Hematopoietic multipotent progenitor cell treated with erythropoietin and hydrocortisone succinate and interleukin-3 and kit ligand, for 8 days (in vitro differentiated cells): ENCODE measurements at places on chromosomes 12 and 14.

- peak; percentile 40 for DNase-seq
Observed at GRCh38 chr12:54725233-54725843, 77.2 kb upstream of the DCD start.

GRCh38 chr12:75635606-75636444 lies 124.4 kb upstream of the KRR1 start:
- no peak for DNase-seq

GRCh38 chr12:79367032-79367589 lies 323.7 kb downstream of the PAWR start:
- no peak for DNase-seq

GRCh38 chr12:2796187-2796666 lies 1.5 kb downstream of the FKBP4 start:
- no peak for DNase-seq

DNA sequence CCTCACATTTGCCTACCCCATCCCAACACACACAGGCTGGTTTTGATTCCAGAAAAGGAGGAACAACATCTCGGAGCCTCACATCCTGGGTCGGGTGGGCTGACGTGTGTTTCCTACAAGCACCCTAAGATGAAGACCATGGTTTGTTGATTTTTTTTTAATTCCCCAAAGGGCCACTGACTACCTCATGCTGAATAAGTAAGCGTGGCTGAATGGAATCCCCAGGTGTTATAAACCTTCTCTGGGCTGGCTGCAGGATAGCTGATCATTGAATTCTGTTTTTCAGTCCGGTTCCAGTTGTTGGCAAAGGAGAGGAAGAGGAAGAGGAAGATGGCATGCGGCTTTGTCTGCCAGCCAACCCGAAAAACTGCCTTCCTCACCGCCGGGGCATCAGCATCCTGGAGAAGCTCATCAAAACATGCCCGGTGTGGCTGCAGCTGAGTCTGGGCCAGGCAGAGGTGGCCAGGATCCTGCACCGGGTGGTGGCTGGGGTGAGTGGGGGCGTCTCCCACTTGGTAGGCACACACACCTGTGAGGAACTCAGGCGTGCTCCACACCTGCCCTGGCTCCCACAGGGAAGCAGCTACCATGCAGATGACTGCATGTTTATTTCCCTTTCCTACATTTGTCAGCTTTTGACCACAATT lies 42.0 kb downstream of the RIN3 start:
- no peak for DNase-seq

GRCh38 chr12:5204271-5204670 lies 160.6 kb downstream of the KCNA5 start:
- DNase-seq: no peak

DNA sequence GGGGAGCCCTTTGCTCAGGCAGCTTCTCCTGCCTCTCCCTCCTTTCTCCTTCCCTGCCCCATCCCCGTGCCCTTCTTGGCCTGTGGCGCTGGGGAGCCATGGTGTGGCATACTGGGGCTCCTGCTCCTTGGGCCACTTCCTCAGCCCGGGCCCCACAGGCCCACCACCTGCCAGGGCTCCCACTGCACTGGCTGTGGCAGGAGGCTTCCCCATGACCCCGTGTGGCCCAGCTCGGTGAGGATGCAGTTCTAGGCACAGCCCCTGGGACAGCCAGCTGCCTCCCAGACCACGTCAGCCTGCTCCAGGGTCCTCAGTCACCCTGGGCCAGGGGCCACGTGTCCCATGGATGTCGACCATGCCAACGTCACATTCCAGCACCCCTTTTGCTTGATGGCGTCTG lies 13.0 kb upstream of the AMN start:
- DNase-seq: no peak

DNA sequence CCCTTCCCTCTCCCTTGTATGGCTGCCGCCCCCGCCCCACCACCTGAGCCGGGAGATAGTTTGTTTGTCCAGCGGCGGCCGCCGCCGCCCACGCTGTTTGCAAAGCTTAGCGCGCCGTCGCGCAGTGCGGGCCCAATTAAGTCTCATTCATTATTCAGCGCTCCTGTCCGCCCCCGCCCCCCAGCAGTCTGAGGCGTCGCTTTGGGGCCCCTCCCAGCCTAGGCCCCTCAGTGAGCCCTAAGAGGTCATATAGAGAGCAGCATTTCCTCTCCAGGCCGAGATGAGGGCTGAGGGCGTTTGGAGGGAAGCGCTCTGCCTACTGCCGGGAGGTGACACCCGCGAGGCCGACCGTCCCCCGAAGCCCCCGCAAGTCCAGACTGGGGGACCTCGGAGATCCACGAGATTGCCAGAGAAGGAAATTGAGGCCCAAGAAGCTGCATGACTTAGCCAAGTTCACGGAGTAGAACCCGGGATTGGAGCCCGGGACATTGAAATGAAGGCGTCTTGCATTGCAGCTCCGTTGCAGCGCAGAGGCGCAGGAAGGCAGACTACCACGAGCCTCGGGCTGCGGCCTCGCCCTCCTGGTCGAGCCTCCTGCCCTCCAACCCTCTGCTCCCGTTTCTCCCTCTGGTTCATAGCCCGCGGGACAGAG lies at the start of gene DNAJC22:
TSS of gene DNAJC22 (plus strand) at position 230 of the 652 bp plus-strand sequence. CDS start 1,985 bp downstream, outside the sequence.
- no peak for DNase-seq

DNA sequence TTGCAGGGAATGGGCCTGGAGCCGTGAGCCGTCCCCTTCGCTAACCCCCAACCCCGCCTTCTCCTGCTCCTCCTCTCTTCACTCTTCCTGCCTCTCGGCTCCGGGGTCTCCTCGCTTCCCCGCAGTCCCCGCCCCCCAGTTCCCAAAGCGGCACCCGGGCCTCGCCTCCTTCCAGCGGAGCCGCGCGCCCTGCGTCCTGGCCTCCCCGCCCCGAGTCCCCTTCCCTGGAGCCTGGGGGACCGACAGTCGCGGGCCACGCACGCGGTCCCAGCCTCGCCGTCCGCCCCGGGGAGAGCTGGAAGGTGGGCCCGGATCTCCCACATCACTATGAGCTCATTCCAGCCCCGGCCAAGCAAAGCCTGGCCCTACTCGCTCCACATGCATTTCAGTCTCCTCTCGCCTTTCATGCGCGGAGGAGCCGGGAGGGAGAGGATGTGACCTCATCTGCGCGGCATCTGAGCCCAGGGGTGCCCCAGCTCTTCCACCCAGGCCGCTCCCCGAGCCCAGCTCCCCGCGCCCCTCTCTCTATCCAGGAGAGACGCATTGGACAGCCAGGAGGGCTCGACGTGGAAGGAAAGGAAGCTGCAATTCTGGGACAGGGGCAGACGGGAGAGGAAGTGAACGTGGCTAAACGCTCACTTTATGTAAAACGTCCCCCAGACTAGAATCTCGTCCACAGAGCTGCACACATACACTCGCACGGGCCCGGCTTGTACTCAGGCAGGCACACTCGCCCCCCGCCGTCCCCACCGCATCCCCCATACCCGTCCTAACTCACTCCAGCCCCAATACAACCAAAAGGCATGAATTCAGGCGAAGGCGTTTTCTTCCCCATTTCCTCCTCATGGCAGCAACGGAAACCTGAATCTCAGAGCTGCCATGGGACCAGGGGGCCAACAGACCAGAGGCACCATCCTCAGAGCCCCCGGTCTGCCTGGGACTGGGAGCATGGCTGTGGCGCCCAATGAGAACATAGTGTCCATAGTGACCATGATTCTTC lies 108.7 kb upstream of the CCND2 start:
- peak; percentile 54 for DNase-seq

DNA sequence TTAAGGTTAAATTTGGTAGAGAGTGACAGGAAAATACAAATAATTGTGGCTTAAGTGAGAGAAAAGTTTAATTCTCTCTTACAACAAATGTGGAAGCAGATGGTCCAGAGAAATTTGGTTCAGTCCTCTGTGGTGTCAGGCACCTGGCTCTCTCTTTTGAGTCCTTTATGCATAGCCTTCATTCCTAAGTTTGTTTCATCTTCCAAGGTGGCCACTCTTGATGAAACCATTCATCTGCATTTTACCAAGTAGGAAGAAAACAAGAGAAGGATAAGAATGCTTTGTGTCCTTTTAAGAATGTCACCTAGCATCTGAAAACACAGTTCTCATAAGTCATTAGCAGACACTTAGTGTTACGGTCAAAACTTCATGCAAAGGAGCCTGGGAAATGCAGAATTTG lies 442.5 kb downstream of the CCER1 start:
- DNase-seq: no peak

GRCh38 chr14:101927859-101928258 lies 36.5 kb upstream of the DYNC1H1 start:
- DNase-seq: no peak

GRCh38 chr12:83826112-83826511 lies 1086.5 kb downstream of the SLC6A15 start:
- DNase-seq: peak; percentile 19

DNA sequence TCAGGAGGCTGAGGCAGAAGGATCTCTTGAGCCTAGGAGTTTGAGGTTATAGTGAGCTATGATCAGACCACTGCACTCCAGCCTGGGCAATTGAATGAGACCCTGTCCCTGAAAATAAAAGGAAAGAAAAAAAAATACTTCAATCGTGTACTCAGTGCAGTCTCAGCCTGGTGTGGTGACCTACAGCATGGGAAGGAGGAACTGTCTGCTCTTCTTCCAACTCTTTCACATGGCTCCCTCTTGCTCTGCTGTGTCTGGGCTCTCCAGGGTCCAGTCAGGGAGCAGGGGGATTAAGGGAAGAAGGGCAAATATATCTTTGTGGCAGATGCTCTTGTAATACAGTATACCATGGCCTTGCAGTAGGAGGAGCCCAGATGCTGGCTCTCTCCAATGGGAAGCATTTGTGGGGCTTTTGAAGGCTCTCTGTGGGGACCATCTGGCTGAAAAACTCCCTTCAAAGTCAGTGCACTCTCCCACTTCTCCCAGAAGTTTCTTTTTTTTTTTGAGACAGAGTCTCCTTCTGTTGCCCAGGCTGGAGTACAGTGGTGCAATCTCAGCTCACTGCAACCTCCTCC lies 76.6 kb upstream of the TMPO start:
- no peak for DNase-seq

GRCh38 chr14:42911642-42912041 lies 1305.0 kb downstream of the LRFN5 start:
- peak; percentile 1 for DNase-seq

DNA sequence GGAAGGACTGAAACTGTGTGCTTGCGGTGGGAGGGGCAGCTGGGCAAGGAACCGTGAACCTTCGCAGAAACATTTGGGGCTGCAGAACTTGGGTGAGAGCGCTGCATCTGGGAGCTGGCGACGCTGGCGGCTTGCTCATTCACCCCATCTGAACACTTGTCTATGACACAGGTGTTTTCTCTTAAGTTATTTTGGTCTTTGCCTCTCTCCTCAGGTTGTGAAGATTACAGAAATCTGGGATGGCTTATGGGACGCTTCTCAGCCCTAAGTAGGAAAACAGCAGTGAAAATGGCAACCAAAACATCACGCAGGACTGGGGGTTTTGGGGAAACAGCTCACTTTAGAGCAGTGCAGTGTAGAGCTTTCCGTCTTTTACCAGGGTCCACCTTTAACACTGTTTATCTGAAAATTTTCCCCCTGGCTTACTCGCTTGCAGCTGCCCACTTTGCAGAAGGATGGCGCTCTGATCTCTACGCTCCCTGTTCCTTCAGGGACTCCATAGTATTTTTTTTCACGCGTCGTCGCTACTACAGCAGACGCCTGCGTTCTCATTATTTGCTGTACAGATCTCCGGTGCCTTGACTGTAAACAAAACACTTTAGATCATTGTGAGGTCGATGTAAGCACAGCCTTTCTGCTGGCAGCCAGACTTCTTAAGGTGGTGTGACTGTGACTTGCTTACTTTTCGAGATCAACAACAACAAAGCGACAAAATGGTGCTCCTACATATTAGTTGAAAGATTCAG lies 2.7 kb upstream of the CDKN1B start:
- DNase-seq: peak; percentile 72

DNA sequence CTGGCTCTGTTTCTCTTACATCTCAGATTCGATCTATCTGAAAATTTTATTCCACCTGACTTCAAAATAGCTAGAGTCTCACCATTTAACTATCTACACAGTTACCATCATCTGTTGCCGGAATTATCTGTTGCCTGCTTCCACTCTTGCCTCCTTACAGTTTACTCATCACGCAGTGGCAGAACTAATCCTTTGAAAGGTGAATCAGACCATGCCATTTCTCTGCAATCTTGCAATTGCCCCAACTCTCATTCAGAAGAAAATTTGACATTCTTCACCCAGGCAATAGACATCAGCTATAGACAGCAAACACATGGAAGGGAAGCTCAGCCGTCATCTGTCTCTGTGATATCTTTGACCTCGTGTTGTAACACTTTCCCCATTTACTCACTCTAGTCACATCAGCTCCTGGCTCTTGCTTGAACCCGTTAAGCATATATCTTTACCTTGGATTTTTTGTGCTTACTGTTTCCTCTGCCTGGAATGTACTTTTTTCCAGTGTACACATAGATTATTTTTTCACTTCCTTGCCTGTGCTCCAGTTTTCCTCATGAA lies 85.5 kb downstream of the PDE3A start:
- no peak for DNase-seq

GRCh38 chr12:82290415-82290814 lies 67.8 kb downstream of the CCDC59 start:
- no peak for DNase-seq

DNA sequence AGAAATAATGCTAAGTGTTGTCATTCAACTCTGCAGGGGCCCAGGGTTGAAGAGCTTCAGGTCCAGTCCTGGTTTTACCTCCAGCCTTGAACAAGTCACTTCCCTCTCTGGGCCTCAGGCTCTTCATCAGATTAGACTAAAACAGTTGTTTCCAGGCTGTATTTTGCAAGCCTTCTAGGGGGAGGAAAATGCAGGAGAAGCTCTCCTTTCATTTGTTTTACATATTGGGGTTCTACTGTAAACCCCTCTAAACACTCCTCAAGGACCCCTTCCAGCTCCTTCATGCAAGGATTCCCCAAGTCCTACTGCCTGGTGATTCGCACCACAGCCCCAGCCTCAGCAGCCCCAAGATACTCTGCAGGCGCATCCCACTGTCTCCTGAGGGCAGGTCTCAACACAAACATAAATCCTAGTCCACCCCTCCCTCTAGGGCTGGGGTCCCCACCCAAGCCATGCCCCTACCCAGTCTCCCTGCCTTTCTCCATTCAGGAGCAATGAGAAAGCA lies 2.7 kb downstream of the SDR9C7 start:
- peak; percentile 93 for DNase-seq

- DNase-seq: no peak
Observed at GRCh38 chr12:58907391-58907790, 12.9 kb downstream of the LRIG3 start.
